Cortex of kidney (tissue), 1 donor: ENCODE measurements at places on chromosomes 11 and 22.

- DNase-seq, result no peak
Measured at GRCh38 chr22:31394326-31394725, 5.1 kb upstream of the DRG1 start.

DNA sequence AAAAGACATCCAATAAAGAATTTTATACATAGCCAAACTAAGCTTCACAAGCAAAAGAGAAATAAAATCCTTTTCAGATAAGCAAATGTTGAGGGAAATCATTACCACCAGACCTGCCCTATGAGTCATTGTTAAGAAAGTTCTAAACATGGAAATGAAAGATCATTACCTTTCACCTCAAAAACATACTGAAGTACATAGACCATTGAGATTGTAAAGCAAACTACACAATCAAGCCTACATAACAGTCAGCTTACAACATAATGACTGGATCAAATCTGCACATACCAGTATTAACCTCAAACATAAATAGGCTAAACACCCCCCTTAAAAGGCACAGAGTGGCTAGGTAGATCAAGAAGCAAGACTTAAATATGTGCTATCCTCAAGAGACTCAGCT is 501.0 kb upstream of the LUZP2 start:
- no peak for DNase-seq

DNA sequence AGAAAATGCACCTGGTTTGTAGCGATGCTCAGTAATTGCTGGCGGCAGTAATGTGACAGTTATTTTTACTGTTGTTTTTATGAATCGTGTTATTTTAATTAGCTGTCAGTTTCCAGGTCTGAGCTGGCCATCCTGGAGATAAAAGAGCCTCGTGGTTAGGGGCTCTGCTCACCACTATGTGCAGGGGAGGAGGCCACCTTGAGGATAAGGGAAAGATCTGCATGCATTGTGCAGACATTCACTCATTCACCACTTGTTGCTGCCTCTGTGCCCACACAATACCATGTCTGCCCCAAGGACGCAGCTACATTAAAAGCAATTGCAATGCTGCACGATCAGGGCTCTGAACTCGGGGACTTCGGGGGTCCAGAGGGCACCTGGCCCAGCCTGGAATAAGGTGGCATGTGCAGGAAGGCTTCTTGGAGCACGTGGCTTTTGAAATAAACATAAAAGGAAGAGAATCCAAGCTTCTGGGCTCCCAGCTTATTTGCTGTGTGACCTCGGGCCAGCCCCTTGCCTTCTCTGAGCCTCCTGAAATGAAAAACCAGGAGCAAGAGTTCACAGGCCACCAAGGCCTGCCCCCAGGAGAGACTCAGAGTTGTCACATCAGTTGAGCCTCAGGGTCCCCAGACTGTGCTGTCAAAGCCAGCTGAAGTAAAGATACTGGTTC is 44.7 kb upstream of the SHISAL1 start:
- DNase-seq, result no peak

- DNase-seq, result no peak
Measured at GRCh38 chr11:64131683-64132190, 34.2 kb downstream of the MACROD1 start.

DNA sequence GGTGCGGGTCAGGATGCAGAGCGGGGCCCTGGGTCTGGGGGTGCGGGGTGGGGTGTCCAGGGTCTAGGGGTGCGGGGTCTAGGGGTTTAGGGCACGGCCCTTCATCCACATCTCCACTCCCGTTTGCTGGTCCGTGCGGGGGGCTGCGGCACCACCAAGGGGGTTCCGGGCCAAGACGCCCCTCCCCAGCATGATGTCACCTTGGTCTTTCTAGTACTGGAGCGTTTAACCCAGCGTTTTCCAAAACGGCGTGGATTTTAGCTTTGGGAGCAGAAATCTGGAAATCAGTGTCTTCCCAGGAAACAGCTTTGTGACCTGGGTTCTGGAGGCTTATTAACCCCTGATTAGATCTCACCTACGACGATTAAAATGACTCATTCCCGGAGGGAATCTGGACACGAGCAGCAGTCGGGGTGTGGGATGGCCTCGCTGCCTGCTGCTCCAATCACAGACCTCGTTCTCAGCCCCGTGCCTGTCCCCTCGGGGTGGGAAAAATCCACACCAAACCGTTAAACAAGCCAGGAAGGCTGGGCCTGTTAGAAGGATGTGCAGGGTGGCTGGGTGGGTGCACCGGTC is 759 bp downstream of the AP2A2 start:
- DNase-seq, result no peak

DNA sequence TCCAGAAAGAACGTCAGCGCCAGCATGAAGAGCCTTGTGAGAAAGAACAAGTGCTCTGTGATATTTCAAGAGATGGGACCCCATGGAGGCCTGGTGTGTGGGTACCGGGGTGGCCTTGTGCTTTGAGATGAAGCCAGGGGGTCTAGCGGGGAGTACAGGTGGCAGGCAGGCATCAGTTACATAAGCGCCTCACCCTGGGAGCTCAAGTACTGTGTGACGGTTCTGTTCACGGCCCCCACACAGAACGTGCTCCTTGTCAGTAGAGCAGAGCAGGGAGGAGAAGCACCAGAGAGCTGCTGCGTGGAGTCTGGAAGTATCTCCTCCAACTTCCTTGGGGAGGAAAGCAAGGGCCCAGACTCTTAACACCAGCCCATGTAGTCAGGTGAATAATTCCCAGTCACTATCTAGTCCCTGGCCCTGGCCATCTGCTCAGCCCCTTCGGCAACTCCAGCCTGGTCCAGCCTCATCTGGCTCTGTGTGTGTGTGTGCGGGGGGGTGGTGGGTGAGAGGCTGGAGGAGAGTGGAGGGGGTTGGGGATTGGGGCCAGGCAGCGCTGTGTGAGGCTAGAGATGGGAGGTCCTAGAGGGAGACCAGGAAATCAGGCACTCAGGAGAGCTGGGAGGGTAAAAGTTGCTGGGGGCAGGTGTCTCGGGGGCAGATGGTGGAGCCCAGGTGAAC is 32.4 kb downstream of the MCM5 start:
- no peak for DNase-seq

DNA sequence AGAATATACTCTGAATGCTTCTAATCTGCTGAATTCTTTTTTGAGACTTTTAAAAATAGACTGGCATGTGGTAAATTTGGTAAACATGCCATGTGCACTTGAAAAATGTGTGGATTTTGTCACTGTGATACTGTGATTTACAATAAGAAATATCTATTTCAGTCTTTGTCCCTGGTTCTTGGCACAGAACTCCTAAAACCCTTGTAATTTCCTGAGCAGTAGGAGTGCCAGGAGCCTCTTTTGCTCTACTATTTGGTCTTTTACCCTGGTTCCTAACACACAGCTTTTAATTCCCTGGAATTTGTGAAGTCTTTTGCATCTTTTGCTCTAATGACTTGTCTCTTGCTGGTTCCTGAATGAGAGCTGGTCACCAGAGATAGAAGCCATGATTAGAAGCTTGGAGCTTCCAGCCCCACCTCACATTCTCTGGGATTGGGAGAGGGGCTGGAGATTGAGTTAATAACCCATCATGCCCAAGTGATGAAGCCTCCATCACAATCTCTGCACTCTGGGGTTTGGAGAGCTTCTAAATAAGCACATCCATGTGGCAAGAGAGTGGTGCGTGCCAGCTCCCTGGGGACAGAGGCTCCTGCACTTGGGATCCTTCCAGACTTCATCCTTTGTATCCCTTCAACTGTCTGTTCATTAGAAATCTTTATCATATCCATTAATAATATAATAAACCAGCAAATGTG is 27.2 kb upstream of the SYT13 start:
- no peak for DNase-seq
